ENCODE measurements at places on chromosomes 7 and 10. TPM values are rescaled to one million over a fixed set of nuclear protein-coding genes. Genes with fewer than 3 reads are reported as not detected.

The PROSER2 gene
- polyA plus RNA-seq, result 13.0 TPM

The AEBP1 gene
- 0.18 TPM for polyA plus RNA-seq

The MYL7 gene
- polyA plus RNA-seq, result 2.9 TPM

The NXPH1 gene
- polyA plus RNA-seq, result not detected

The TMEM270 gene
- not detected for polyA plus RNA-seq

The AOAH gene
- polyA plus RNA-seq, result 0.45 TPM

The CCDC146 gene
- polyA plus RNA-seq, result 5.2 TPM

DNA sequence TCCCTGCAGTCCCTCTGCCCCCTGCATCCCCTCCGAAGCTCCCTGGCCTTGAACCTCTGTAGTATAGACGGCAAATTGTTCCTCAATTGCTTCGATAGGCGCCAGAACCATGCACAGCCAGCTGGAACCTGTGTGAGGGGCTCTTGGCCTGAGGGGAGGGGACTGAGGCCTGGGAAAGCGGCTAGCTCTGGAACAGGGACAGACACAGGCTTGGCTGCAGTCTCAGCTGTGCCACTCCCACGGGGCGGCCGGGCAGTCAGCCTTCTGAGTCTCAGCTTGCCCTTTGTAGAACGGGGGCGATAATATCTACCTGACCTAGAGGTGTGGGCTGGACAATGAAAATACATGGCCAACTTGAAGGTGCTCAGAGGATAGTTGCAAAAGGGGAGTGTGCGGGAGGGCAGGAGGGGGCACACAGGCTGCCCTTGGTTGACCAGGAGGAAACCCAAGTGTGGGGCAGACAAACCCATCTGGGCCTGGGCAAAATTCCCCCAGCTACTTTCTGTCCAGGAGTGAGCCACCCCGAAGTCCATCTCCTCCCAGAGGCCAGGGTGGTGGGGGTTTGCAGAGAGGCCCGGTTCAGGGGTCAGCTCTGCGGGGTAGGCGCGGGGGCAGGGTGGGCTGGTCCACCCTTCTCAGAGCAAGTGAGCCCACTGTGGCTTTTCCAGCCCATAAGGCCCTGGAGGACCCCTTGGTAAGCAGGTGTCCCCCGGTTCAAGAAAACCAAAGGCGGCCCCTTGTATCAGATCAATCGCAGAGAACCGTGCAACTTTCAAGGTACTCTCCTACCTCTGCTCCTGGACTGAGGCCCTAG, 4.6 kb downstream of the CRYGN start:
- DNase-seq, result no peak

- no peak for DNase-seq
These were observed 8.8 kb downstream of the DEPP1 start for GRCh38 chr10:44969854-44970253.

DNA sequence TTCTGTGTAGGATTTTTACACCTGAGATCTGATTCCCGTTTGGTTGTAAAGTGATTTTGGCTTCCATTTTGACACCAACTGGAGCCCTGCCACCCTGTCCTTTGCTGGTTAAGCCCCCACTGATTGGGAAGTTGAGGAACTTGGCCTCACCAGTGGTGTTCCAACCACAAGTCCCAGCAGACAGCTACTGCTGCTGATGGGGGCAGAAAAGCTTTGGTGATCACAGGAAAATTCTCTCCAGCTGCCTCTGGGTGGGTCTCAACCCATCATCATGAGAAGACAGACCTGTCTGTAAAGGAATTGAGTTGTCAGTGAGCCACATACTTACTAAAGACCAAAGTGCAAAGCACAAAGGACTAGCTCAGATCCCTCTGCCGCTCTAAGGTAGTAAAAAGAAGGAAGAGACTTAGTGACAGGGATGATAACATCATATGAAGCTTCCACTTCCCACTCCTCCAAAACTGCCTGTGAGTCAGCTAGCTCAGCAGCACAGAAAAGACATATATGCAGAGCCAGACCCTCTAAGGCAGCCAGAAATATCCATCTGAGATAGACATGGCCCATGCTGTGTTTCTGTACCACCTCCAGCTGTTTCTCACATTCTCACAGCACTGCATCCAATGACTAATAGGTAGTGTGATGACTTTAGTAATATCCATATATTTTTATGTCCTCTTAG, 22.4 kb upstream of the LRRC17 start:
- no peak for DNase-seq

DNA sequence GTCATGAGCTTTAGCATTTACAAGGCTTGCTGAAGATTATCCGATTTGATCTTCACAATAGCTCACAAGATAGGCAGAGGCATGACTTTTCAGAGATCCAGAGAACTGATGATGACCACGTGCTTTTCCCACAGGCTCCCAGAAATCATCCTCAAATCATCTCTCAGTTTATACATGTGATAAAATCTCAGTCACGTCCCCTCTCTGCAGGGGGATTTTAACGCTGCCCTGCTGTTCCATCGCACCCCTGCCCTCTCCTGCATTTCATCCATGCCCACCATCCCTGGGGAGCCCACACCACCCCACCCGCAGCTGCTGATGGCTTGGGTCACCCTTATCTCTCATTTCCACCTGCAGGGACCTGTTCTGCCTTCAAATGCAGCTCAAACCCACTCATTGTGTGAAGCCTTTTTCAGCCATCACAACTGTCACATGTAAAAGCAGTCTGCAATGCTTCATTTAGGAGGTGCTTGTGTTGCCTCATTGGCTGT, 141.8 kb downstream of the DIP2C start:
- DNase-seq, result no peak

DNA sequence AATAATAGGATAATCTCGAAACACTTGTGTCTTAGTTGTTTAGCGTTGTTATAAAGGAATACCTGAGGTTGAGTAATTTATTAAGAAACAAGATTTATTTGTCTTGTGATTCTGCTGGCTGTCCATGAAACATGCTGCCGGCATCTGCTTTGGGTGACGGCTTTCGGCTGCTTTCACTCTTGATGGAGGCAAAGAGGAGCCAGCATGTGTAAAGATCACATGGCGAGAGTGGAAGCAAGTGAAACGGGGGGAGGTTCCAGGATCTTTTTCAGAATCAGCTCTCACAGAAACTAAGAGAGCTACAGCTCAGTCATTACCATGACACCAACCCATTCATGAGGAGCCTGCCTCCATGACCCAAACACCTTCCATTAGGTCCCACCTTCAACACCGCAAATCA, 402.8 kb downstream of the CDC14C start:
- no peak for DNase-seq

DNA sequence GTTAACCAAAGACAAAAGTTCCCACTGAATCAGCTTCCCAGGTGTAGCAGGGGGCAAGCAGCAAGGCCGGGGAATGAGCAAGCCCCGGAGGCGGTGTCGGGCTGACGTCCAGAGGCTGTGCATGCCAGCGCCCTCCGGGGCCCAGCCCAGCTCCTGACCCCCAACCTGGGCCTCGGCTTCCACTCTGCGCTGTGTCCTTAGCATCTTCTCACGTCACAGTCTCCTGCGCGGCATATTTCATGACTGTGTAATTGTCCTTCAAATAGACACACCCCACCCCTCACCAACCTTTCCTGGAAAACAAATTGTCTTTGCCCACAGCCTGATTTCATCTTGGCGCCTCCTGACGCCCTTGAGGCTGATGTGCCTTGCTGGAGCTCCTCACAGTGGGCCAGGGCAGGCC, 133.5 kb downstream of the RGS10 start:
- DNase-seq, result no peak

GRCh38 chr10:96910488-96911395, 78.6 kb downstream of the LCOR start:
- DNase-seq, result no peak

DNA sequence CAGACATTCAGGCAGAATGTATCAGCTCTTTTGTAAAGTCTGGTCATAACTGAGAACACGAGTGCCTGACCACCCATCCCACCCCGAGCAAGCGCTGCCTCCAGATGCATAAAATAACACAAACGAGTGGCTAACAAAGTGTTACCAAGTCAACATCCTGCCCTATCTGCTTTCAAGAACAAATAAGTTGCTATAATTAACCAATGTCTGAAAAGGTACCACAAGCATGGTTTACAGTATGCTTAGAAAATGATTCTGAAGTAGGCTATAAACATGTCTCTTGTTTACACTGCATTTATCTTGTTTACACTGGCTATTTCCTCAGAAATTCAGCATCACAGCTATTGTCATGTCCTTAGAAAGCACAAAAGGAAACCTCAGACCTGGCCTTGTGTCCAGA, 49.5 kb downstream of the PIK3AP1 start:
- DNase-seq, result no peak

DNA sequence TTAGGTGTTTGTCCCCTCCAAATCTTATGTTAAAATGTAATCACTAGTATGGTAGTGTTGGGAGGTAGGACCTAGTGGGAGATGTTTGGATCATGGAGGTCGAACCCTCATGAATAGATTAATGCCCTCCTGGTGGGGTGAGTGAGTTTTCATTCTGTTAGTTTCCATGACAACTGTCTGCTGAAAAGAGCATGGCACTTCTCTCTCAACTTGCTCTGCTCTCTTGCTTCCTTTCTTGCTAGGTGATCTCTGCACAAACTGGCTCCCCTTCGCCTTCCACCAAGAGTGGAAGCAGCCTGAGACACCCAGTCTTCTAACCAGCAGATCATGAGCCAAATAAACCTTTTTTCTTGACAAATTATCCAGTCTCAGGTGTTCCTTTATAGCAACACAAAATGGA, 853.9 kb downstream of the SORCS1 start:
- no peak for DNase-seq

GRCh38 chr10:125824736-125825135, 1.4 kb downstream of the BCCIP start:
- DNase-seq, result no peak

GRCh38 chr7:129373651-129374428, 60.4 kb upstream of the STRIP2 start:
- no peak for DNase-seq

GRCh38 chr10:123442901-123443300, 223.3 kb upstream of the GPR26 start:
- no peak for DNase-seq

DNA sequence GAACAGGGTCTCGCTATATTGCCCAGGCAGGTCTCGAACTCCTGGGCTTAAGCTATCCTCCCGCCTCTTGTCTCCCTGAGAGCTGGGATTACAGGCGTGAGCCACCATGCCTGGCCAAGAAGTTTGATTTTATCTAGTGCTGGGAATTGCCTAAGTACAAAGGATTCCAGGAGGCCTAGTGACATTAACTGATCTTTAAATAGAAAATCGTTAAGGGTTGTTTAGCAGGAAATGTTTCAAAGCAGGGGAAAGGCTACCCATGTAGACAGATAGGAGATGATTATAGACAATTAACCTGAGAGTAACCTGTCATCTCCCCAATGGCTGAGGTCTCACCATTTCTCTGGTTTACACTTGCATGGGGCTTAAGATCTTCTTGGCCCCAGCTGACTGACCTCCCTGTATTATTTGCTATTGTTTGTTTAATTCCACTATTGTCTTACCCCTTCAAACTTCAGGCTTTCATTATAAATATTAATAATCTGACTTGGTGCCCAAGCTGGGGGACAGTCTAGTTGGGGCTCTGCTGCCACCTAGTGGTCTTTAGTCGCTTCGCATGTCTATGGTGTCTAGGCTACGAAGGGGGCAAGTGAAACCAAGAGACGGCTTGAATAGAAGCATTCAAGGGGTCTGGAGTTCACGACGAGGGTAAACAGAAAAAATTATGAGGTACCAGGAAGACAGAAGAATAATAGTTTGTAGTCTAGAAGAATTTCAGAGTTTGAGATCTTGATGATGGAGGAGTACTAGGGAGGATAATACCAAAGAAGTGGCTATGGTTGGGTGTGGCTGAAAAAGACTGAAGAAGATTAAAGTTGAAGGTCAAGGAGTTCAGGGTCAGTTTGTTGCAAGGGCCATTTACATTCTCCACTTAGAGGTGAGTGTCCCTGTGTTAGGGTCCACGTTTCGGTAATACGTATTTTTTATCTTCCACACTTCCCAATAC, 40.4 kb upstream of the BPGM start:
- DNase-seq, result no peak

GRCh38 chr7:1028775-1029636, 15.3 kb upstream of the GPR146 start:
- DNase-seq, result peak; percentile 50

DNA sequence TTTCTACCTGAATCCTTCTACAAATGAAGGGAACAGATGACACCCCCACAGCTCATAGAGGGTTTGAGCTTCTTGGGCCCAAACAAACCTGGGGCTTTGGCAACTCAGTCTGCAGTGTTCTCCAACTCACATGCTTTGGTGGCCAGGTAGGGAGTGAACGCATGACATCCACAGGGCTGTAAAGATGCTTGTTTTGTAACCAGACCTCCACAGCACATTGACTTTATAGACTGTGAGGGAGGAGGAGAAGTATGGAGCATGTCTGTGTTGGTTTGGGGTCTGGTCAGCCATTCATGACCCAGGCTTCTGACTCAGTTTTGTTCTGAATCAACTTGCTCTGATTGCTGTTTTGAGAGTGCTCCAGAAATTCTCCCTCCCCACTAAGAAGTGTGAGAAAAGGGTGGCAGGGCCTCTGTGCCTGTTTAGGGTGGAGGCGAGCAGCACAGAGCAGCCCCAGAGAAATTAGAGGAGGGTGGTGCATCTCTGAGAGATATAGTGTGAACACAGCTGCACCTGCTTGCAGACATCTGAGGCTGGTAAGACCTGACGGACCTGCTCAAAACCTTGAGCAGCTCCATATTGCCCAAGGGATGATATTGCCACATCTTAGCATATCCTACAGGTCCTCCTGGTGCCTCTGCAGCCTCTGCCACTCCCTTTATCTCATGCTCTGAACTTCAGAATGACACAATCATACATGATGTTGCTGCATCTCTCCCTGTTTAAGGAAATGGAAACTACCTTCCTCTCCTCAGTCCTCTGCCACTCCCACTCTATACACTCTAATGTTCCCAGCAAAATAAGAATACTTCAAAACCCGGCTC, 287.7 kb downstream of the ABCA13 start:
- no peak for DNase-seq

DNA sequence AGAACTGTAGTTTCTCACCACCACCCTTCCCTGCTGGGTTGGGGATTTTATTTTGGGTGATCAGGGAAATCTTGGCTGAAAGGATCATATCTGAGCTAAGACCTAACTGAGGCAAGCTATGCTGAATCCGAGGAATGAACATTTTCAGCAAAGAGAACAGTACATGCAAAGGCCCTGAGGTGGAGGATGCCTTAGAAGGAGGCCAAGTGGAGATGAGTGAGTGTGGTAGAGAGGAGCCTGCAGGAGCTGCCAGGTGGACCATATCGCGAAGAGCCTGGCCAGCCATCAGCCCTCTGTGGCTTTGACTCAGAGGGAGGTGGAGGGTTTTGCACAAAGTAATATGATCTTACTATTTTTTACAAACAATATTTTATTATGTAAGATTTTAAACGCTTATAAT, 1.6 kb upstream of the RASGEF1A start:
- DNase-seq, result no peak

DNA sequence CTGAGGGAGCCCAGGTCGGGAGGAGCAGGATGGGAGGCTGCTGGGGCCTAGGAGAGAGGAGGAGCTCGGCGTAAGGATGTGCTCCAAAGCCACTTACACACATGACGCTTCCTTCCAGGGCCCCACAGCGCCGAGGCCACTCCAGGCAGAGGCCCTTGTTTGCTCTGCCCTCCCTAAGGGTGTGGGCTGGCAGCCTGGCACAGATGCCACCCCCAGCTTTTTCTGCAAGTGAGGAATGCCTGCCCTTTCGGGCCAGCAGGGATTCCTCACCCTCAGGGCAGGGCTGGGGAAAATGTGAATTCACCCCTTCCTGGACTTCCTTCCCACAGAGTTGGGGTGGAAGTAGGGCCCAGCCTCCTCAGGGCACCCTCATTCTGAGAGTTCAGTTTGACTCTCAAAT, 5.6 kb upstream of the AQP1 start:
- no peak for DNase-seq

GRCh38 chr7:134191876-134192275, 64.7 kb downstream of the LRGUK start:
- DNase-seq, result no peak

GRCh38 chr7:112726076-112726475, 64.1 kb downstream of the TMEM168 start:
- DNase-seq, result no peak

Measured in keratinocyte (primary cell).